A549 treated with dexamethasone at 1 μM for 4 hours (cell line): ENCODE measurements at places on chromosomes 13 and 19. TPM values are rescaled to one million over a fixed set of nuclear protein-coding genes. Genes with fewer than 3 reads are reported as not detected.

SYCN gene
- total RNA-seq = not detected in 5 replicates

ZFP28 gene
- total RNA-seq = 3.2 to 4.3 TPM (median 3.9 TPM) in 5 replicates

OVOL3 gene
- total RNA-seq = 0.15 to 0.26 TPM (median 0.25 TPM) in 3 of 5 replicates, not detected in the others

GPR180 gene
- total RNA-seq = 2.2 to 3.7 TPM (median 3.3 TPM) in 5 replicates

N4BP2L1 gene
- 0.16 to 0.64 TPM (median 0.62 TPM) in 5 replicates for total RNA-seq

KCNN1 gene
- total RNA-seq = 0.23 to 1.6 TPM (median 0.94 TPM) in 5 replicates

RDH13 gene
- total RNA-seq = 15.4 to 23.5 TPM (median 22.0 TPM) in 5 replicates

SLC17A7 gene
- total RNA-seq = 0.23 to 0.76 TPM (median 0.57 TPM) in 5 replicates

BICRA gene
- total RNA-seq = 9.8 to 20.5 TPM (median 17.0 TPM) in 5 replicates
